NCI-H510A (cell line): ENCODE measurements at places on chromosomes 5 and 9.

- DNase-seq, result no peak
These were observed 13.0 kb downstream of the ERAP1 start for GRCh38 chr5:96794757-96795156.

DNA sequence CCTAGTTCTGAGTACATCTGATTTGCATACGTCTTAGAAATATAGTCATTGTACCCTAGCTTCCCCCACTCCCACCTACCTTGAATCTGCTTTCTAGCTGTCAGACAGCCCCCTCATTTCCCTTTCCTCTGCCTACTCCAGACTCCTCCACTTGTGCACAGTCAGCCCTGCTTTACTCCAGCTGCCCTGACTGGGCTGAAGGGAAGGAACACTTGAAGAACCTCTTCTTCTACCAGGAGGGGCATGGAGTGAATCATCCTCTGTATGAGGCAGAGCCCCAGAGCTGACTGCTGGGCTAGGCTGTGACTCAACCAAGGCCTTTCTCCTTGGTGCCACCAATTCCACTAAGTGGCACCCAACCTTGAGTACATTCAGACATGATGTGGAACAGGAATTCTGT, 18.1 kb upstream of the ZFR start:
- DNase-seq, result no peak

DNA sequence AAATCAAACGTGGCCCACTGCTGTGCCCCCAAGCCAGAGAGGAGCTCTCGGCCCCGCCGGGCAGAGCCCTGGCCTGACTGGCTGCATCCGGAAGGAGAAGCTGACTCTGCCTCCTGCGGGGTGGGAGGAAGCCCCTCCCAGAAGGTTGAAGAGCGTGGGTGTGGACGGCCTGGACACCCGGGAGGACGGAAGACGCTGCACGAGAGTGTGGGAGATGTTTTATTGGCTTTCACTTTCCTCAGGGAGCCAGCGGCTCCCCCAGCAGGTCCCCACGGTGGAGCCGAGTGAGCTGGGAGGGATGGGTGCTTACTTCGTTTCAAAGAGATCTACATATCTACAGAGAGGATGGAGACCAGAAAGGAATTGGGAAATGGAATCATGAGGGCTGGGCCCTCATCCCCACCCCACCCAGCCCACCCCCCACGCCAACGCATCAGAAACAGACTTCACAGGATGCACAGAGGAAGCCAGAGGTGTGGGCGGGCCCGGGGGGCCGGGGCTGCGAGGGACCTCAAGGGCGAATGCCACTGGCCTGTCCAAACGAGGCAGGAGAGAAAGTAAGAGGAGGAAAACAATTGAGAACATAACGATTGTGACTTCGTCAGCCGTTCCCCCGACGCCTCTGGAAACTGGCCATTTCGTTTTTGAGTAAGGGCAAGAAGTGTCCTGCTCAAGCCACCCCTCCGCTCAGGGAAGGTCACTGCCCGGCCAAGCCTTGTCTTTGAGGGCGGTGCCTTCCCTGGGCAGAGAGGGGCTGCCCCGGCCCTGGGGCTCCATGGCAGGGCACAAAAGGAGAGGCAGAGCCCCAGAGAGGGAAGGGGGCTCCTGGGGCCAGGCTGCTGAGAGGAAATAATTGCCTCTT, 32.1 kb downstream of the FAM163B start:
- DNase-seq, result no peak

GRCh38 chr5:80061547-80061946, 26.4 kb downstream of the THBS4 start:
- no peak for DNase-seq

GRCh38 chr5:1294835-1295649, at the start of gene TERT:
TSS of gene TERT (minus strand) at chr5:1295068. CDS start at chr5:1294989, 79 bp downstream.
- no peak for DNase-seq

- no peak for DNase-seq
These were observed 639.7 kb downstream of the CCDC171 start for GRCh38 chr9:16192403-16193017.

DNA sequence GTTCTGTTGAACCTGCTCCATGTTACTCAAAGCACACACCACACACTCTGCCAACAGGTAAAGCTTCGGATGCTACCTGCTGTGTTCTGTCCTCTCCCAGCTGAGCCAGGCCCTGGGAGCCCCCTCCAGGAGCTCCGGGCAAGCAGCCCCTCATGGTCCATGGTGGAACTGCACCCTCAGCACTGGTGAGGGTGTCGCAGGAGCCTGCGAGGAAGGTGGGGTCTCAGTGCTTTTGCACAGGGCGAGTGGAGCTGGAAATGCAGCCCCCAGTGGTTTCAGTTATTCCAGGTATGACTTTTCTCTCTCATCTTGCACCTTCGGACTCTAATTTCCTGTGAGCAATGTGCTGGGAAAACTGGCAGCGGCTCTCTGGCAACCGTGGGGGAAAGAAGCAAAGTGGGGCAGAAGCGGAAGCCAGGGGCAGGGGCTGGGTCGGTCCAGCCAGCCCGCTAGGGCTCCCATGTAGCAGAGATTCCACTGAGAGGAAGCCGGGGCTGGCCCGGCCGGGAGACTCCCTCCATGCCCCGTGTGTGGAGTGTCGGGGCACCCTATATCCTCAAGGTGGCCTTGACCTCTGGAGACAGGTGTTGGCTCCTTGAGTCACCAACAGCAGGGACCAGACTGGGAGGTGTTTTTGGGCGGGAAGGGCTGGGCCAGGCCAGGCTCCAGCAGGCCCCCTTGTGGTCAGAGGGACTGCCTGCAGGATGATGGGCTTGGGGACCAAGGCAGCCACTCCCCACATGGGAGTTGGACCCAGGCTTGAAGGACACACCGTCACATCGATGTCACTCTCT, 75.6 kb upstream of the PRSS3 start:
- DNase-seq, result no peak

- DNase-seq, result no peak
These were observed 7.7 kb upstream of the MAP3K1 start for GRCh38 chr5:56807679-56808078.

- no peak for DNase-seq
These were observed 23.2 kb downstream of the TPPP start for GRCh38 chr5:669842-670395.

DNA sequence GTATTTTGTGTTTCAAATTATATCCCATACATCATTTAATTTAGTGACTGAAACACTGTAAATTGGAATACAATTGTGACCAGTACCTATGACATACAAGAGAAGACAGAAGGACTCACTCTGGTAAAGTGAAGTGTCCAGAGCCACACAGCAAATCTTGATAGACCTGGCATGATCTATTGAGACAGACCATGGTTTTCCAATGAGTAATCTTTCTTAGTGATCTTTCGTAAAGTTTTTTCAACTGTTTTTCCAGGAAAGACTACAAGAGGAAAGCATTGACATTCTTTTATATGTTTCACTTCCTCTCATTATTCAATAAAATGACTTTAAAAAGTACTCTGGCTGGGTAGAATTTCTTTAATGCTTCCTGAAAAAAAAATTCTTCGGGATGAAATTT, 43.3 kb upstream of the ALDH1A1 start:
- DNase-seq, result no peak

GRCh38 chr5:56819060-56819881, 3.9 kb downstream of the MAP3K1 start:
- no peak for DNase-seq

DNA sequence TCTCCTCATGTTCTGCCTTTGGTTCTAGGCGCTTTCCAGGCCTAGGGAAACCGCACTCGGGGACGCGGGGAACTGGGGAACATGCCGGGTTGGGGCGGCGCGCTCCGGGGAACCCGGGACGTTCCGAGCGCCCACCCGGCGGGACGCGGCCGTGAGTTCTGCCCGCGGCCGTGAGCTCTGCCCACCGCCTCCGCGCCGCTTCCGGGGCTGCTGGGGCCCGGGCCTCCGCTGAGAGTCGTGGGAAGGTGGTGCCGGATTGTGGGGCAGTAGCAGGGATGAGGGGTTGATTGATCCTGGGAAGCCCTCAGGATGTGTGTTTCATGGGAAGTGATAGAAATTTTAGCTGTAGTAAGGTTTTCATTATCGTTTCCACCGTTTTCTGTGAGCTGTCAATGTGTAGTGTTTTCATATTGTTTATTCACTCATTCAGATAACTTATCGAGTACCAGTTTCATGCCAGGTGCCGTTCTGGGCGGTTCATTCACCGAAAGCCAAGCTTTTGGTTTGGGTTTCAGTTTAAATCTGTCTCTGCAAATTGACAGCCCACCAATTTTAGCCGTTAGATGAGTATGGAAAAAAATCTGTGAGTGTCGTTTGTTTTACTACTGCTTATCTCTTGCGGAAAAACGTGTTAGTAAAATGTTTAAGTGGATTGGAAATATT, 657 bp downstream of the MTRR start:
- no peak for DNase-seq

DNA sequence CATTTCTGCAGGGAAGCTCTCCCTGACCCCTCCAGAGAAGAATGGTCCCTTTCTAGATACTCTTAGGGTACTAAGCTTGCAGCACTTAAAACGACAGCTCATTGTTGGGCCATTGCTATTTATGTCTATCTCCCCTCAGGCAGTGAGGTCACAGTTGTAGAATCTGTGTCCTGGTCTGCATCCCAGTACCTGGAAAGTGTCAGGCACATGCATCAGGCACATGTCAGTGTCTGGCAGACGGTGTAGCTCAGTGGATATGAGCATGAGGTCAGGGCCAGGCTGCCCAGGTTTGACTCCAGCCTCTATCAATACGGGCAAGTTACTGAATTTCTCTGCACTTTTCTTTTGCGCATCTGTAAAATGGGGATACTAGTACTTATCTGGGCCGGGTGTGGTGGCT, 22.2 kb upstream of the EEIG1 start:
- DNase-seq, result no peak

DNA sequence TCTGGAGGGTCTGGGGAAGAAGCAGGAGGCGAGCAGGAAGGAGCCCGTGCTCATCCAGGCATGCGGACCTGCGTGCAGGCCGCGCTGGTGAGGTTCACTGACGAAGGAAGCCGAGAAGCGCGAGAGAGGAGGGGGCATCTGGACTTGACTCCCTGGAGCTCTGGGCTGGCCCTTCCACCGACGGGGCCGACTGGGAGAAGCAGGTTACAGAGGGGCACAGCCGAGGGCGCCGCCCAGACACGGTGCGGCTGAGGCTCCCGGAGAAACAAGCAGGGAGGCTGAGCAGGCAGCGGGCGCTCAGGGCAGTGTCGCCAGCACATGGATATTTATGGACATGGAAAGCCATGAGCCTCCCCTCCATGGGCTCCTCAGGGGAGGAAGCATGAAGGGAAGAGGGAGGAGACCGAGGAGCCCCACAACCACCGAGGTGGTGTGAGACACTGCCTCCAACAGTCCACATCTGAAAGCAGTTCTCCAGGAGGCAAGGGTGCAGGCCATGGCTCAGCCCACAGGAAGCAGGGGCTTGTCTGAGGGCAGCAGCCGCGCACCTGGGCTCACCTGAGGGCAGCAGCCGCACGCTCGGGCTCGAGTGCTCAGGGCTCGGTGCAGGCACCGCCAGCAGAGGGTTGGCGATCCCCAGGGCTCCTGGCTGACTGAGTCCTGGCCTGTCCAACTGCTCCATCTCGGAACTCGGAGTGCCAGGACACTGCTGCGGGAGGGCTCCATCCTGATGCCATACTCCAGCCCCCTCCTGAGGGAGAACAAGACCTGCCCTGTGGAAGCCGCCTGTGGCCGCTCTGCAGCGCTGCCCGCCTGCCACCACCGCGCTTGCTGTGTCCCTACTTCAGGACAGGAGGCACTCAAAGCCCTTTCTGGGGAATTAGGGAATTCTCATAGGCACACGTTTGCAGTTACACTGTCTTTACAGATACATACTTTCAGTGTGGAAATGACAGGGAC, 15.7 kb upstream of the INPP5E start:
- no peak for DNase-seq

GRCh38 chr9:124128568-124129166, 117.1 kb downstream of the LHX2 start:
- no peak for DNase-seq

DNA sequence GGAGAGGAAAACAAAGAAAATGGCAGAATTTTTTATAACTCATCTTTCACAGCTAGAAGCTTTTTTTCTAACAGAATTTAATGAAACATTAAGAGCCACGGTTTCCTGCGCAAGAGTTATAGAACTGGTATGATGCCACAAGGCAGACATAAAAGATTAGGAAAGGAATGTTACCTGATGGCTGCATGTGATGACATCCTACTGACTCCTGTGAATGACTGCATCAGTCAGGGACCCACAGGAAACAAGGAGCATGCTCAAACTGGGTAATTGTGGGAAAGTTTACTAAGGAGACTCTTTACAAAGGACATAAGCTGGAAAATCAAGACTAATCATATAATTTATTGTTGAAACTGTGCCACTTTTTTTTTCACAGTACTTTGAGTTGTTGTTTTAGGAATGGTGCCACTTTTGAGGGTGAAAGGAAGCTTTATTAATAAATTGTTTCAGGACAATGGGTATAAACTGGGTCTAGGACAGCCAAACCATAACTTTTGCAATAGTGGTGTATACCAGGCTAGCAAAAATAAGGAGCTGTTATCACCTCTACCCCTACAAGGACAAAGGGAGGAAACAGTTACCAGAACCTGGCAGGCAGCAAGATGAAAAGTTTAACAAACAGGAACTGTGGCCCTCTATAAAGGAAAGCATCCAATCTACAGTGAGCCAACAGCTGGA, 5.1 kb upstream of the TSLP start:
- DNase-seq, result no peak

DNA sequence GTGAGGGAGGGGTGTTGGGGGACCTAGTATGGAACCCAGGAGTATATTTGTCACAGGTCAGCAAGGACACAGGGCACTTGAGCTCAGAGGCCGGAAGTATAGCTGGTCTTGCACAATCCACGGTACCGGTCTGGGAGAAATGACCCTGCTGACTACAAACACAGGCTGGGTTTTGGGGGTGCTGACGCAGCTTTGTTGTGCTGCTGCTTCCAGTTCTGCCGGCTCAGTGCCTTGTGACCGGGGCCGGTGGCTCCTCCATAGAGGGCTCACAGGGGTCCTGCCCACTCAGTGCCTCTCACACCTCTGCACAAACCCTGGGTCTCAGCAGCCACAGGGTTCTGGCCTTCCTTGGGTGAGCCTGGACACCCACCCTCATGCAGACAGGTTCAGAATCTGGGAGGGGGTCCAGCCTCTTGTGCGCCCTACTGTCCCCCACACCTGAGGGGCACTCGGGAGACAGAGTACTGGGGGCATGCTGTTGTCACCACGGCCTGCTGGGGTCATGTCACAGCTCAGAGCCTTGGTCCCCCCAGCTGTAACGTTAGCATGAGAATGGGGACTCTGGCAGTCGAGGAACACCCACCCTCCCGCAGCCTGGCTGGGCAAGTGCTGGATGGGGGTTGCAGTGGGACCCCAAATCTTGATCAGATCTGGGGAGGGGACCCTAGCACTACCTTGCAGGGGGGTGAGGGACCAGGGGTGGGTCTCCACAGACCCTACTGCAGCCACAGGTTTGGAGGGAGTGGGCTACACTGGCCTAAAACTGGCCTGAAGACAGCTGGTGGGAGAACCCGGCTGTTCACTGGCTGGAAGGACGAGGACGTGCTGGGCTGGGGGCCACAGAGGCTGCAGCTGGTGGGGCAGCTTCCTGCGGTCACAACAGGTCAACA, 17.7 kb downstream of the NINJ1 start:
- no peak for DNase-seq

GRCh38 chr9:26391036-26391435, 501.6 kb downstream of the CAAP1 start:
- no peak for DNase-seq
